Glutamatergic neuron (in vitro differentiated cells): ENCODE measurements at places on chromosomes 2 and 18. TPM values are rescaled to one million over a fixed set of nuclear protein-coding genes. Genes with fewer than 3 reads are reported as not detected.

GRCh38 chr18:22433956-22434355 is 16.2 kb upstream of the CTAGE1 start:
- DNase-seq, result no peak

Gene MEMO1
- 48.8 TPM for total RNA-seq

Gene CYP27A1
- 0.98 TPM for total RNA-seq

DNA sequence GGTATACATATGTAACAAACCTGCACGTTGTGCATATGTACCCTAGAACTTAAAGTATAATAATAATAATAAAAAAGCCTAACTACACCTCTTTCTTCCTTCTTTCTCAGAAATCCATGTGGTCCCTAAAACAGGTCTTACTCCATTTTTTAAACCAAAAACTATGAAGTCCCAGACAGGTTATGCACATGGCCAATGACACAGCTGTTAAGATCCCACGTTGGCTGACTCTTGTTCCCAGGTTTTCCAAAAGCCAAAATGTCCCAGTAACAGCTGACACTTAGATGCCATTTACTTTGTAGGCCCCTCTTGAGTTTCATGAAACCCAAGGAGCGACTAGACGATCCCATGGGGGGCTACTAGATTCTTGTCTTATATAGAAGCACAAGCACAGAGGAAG is 97.0 kb downstream of the KCNF1 start:
- no peak for DNase-seq

DNA sequence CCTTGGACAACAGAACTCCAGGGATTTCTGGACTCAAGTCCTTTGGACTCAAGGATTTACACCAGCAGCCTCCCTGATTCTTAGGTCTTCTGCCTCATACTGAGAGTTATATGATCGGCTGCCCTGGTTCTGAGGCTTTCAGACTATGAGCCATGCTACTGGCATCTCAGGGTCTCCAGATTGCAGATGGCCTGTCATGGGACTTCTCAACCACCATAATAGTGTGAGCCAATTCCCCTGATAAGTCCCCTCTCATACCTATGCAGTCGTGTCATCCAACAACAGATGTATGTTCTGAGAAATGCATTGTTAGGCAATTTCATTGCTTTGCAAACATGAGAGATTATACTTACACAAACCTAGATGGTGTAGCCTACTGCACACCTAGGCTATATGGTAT is 61.4 kb upstream of the MSTN start:
- no peak for DNase-seq
